Astrocyte of the cerebellum (primary cell): ENCODE measurements at places on chromosomes 13 and 19.
A peak's percentile ranks its signal among the peaks of the same experiment; 100 is the strongest.

- DNase-seq = peak; percentile 32
Measured at GRCh38 chr13:83048419-83048818, 833.9 kb downstream of the SLITRK1 start.

DNA sequence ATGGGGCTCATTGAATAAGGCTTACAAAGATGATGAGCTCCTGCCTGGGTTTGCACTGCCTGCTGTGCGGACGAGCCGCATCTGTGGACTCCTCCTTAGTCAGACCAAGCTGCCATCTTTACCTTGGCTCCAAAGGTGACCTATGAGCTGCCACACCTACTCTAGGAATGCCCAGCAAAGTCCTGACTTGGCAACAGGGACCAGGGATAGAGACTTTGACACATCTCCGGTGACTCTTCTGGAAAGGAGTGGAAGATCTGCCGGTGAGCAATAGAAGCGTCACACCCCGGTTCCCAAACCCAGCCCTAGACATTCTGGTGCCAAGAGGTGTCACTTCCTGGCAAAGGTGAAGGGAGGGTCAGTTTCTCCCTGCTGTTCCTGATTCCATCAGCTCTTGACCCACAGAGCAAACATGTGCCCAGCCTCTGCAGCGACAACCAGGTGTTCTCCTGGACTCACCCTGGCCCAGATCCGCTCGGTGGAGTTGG is 50.2 kb upstream of the GTF3A start:
- DNase-seq = no peak

DNA sequence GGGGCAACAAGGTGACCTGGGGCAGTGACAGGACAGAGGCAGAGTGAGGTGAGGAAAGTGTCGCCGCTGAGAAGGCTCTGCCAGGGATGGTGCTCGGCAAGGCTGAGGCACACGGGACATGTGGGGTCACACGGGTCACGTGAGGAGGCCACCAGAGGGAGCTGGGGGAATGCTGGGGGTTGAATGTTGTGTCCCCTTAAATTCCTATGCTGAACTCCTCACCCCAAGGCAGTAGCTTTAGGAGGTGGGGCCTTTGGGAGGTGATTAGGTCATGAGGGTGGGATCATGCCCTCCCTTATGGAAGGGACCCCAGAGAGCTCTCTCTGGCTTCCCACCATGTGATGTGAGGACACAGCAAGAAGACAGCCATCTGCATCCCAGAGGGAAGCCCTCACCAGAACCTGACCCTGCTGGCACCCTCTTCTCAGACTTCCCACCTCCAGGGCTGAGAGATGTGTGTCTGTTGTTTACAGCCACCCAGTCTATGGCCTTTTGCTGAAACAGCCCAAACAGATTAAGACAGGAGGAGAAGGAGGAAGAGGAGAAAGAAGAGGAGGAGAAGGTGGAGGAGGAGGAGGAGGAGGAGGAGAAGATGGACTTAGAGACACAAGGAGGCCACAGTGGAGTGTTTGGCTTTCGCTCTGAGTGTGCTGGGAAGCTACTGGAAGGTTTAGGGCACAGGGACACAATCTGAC is 35.4 kb downstream of the RFX2 start:
- DNase-seq = no peak

GRCh38 chr19:40672038-40672437 is 18.4 kb downstream of the NUMBL start:
- DNase-seq = no peak

DNA sequence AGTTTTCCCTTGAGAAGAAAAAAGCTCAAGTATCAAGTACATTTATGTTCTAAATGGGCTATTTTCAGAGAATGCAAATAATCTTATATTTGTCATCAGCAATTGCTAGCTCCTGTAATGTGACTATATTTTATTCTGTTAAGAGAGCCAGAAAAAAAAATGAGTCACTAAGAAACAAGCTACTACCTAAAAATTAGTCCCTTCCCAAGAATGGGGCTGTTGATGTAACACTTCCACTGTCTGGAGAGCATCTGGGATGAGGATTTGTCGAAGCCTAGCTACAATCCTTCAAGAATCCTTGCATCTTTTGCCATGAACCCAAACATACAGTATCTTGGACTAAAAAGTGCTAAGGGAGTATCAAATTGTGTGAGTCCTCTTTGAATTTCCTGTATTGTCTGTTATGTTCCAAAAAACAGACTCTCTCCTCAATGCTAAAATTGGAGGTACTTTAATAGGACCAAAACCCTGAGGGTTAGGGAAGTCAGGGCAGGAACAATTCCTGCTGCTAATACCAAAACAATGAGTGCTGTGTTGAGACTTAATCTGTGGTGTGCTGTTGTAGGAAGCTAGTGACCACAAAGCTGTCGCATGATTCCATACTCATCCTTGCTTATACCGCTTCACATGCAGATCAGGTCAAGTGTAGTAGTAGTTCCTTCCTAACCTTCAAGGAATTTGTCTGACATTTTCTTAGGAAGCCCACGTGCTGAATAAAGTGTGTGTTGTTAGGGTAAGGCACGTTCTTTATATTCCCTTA is 4.9 kb upstream of the ZC3H13 start:
- DNase-seq = no peak

GRCh38 chr19:47231215-47232054 is 436 bp upstream of the BBC3 start:
- DNase-seq = no peak

DNA sequence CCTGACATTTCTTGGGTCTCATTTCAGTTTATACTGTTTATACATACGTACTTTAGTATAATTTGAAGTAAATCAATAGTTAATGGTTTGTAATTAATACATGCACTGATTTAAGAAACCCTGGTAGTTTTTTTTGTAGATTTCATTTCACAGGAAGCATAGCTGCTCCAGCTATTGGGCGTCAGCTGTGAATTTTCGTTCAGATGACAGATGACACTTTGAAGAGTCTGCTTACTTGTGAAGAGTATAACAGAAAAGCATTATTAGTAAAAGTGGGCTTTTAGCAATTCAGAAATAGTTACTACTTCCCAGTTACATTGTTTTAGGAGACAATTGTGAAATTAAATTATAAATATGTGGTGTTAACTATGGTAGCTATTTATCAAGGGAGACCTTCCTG is 44.4 kb downstream of the METTL21C start:
- no peak for DNase-seq

DNA sequence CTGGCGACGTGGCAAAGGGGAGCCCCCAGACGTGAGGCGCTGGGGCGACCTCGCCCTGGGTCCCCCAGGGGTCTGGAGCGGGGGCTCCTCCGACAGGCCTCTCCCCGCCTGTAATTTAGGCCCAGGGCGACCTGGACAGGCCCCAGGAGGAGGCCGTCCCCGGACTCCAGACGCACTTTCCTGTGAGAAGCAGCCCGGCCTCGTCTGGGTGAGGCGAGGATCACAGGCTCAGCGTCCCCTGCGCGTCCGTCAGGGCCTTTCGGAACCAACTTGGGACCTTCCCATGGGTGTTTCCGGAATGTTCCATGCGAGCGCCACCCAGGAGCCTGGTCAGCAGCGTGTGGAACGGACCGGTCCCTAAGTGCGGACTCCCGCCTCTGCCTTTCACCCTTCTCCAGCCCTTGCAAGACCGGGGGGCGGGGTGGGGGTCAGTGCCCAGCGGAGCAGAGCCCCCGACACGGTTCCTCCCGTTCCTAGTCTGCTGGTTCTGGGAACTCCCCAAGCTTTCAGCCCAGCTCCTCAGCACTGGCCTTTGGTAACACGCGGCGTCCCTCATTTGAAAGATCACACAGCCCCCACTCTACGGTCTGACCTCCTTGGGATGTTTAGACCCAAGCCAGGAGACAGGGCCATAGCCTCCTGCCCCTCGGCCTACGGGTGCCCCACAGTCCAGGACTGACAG is 1.1 kb upstream of the GRTP1 start:
- DNase-seq = no peak

DNA sequence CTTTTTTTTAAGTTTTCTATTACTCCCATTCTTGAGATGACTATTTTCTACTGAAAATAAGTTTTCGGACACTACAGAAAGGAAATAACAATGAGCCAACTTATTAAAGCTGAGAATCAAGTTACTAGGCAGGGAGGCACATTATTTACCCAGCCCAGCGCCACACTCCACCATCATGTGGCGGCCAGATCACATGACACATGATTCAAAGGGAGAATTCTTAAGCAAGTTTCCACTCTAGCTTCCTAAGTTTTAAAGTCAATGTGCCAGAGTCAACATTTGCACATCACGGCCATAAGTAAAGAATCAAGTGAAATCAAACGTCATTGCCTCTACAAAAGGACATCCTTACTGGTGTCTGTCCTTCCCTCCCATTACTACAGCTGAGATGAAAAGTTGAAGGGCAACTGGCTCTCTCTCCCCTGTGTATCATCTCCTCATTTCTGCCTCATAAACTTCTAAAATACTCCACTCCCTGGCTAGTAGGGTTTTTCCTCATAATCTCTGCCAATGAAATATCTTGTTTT is 81.7 kb downstream of the KLF12 start:
- no peak for DNase-seq

DNA sequence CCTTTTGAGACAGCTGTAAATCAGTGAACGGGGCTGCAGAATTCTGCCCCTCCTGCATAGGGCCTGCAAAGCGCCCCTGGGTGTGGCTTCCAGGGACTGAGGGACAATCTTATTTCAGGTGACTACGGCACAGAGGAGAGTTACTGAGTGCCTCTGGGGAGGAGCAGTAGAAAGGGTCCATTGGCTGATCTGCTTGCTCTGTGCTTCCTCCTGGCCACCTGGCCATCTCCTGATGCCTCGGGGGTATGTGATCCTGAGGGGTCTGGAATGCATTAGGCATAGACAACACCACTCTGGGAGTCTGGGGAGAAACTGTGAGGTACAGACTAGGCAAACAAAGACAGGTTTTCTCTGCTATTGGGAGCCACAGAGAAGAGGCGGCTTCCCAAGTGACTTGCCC is 2.8 kb downstream of the KCTD15 start:
- DNase-seq = no peak

DNA sequence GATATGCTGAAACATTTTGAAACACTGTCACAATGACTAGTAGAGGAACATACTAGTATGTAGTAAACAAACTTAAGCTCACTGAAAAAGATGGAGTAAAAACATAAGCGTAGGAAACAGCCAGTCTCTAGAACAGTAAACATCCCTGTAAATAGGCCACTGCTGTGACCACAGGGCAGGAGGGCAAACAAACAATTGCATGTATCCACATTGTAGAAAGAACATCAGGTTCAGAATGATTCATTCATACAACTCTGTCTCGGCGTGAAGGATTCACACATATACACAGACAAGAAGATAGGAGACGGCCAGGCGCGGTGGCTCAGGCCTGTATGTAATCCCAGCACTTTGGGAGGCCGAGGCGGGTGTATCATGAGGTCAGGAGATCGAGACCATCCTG is 390.1 kb downstream of the IRS2 start:
- no peak for DNase-seq
